Cardiac ventricle fibroblast (primary cell): ENCODE measurements at places on chromosomes 4 and X. TPM values are rescaled to one million over a fixed set of nuclear protein-coding genes. Genes with fewer than 3 reads are reported as not detected.

Gene BST1
- 4.9 and 9.5 TPM in 2 replicates for total RNA-seq

Gene DSPP
- not detected in 2 replicates for total RNA-seq

Gene TRIM60
- total RNA-seq, result not detected in 2 replicates

Gene PAGE5
- total RNA-seq, result not detected in 2 replicates

Gene IL9R
- not detected in 2 replicates for total RNA-seq

Gene TMEM255A
- total RNA-seq, result not detected in 2 replicates

Gene GUCY1A1
- total RNA-seq, result 8.5 and 10.3 TPM in 2 replicates

Gene SPANXC
- total RNA-seq, result not detected in 2 replicates

Gene NAP1L3
- total RNA-seq, result 3.7 and 4.7 TPM in 2 replicates

Gene RGN
- 0.12 and 0.15 TPM in 2 replicates for total RNA-seq

Gene C4orf36
- not detected in 2 replicates for total RNA-seq

Gene MEPE
- total RNA-seq, result not detected in 2 replicates

Gene DTHD1
- not detected in 2 replicates for total RNA-seq

Gene SEPSECS
- 3.6 and 4.0 TPM in 2 replicates for total RNA-seq

Gene CFAP47
- not detected in 2 replicates for total RNA-seq

Gene GPR82
- not detected in 2 replicates for total RNA-seq

Gene LGI2
- 0.25 and 0.44 TPM in 2 replicates for total RNA-seq

Gene COL4A6
- 0.44 and 0.54 TPM in 2 replicates for total RNA-seq

Gene LUZP4
- not detected in 2 replicates for total RNA-seq

Gene DACH2
- total RNA-seq, result not detected in 2 replicates

Gene ARMCX6
- total RNA-seq, result 17.0 and 19.7 TPM in 2 replicates

Gene HTN3
- not detected in 2 replicates for total RNA-seq

Gene MYOZ2
- not detected in 2 replicates for total RNA-seq

Gene UGT8
- not detected in 2 replicates for total RNA-seq

Gene CITED1
- total RNA-seq, result not detected in 2 replicates

Gene NWD2
- not detected in 2 replicates for total RNA-seq

Gene CYTL1
- total RNA-seq, result 1.9 TPM in 2 replicates

Gene PDCL2
- not detected in 2 replicates for total RNA-seq

Gene RBM46
- 0.20 TPM in 1 of 2 replicates, not detected in the other for total RNA-seq

Gene EDA
- 0.50 and 0.68 TPM in 2 replicates for total RNA-seq

Gene FABP2
- not detected in 2 replicates for total RNA-seq

Gene SMIM10
- total RNA-seq, result 3.1 and 5.9 TPM in 2 replicates
